ENCODE measurements at places on chromosomes 4 and X.

GRCh38 chr4:100907465-100908454 is 389.9 kb upstream of the EMCN start:
- DNase-seq: no peak

- DNase-seq: no peak
Observed at GRCh38 chr4:2930758-2931511, 32.3 kb downstream of the NOP14 start.

DNA sequence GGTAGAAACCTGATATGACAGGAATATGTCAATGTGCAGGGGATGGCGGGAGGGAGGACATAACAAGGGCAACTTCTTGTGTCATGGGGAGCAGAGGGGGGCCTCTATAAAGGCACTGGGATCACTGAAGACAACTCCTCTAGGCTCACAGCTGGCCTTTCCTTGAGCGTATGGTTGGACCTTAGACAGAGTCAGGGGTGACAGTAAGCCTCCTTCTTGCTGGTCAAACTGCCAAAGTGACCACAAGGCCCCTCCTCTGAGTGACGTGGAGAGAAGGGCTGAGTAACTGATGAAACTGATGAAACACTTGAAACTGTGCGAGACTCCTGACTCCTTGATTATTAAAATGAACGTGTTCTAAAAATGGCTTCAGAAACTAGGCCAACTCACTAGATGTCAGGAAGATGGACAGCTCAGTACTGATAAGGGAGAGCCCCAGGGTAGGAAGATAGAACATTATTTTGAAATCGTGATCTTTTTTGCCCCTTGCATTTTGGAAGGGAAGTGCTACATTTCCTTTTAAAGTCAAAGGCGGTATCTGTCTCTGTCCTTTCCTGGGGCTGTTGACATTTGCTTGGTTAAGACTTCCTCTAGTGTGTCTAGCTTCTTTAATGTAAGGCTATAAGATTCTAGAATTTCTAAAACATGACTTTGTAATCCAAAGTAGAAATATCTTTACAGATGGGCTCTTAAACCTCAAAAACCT is 1.6 kb downstream of the RAB33A start:
- no peak for DNase-seq

DNA sequence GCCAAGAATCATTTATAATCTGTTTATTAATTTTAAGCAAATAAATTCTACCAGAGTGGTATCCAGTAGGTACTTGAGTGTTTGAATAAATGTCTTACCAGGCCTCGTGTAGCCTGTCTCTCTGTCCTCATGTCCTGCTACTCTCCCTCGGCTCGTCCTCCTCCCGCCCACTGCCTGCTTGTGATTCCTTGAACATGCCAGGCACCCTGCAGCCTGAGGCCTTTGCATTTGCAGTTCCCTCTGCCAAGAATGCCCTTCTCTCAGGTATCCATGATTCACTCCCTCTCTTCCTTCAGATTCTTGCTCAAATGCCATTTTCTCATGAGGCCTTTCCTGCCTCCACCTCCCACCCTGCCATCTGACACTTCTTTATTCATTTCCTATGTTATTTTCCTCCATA is 209.7 kb upstream of the PRPS2 start:
- no peak for DNase-seq

DNA sequence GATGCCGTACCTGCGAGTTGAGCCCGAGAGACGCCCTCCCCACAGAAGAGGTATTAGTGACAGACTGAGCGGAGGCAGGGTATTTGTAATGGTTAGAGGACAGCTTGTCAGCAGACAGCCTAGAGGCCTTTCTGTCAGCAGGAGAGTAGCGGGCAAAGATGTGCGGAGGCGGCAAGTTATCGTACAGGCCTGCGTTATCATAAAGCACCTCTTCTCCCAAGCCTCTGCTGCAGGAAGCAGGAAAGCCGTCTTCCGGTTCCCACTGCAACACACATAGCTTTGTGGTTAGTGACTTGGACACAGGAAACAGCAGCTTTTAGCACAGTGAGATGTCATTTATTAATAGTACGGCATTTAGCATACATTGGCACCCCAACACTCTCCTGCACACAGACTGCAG is 158.3 kb downstream of the AFAP1 start:
- DNase-seq: no peak

GRCh38 chrX:130060122-130061069 is 49.9 kb downstream of the ELF4 start:
- DNase-seq: peak; percentile 52

GRCh38 chr4:107835406-107835805 is 10.7 kb downstream of the SGMS2 start:
- no peak for DNase-seq

DNA sequence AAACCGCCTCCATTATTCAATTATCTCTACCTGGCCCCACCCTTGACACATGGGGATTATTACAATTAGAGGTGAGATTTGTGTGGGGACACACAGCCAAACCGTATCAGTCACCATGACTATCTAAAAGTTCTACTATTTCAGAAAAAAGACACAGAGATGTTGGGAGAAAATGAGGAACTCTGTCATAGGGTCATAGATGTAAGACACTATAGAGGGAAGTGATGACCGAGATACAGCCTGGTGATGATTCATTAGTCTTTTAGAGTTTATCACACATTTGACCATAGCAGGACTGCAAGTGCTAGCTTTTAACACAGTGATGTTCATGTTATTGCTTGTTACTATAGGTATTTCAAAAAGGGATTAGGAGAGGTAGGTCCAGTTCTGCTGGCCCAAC is 357.0 kb upstream of the AADAT start:
- no peak for DNase-seq

GRCh38 chr4:121642292-121642691 is 54.5 kb downstream of the ANXA5 start:
- no peak for DNase-seq

GRCh38 chrX:24513416-24513815 is 48.3 kb downstream of the PDK3 start:
- DNase-seq: no peak

DNA sequence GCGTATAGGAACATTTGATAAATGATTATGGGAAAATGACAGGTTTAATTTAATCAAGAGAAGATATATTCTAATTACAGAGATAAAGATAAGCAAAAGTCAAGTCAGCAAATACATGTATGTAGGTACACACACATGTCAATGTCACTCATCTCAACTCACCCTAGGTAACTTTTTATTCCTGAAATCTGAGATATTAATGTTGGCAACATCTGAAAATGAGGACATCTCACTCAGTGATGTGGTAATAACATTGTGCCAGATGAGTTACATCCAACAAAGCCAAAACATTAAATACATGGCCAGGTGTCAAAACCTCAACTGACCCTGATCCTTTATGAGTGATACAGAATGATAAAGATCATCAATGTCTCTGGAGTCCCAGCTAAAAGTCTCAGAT is 363.3 kb upstream of the F9 start:
- DNase-seq: no peak

DNA sequence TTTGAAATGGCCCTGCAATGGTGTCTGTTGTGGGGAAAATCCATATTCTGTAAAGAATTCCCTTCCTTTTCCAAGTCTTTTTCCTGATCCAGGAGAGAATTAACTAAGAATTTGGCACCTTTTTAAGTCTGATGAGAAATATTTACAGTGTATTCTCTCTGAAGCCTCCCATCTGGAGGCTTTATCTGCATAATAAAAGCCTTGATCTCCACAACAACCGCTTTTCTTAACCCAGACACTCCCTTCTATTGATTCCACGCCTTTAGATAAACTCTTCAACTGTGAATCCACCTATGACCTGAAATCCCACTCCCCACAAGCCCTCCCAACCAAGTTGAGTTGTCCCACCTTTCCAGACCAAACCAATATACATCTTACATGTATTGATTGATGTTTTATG is 43.1 kb upstream of the TMPRSS11E start:
- DNase-seq: no peak

DNA sequence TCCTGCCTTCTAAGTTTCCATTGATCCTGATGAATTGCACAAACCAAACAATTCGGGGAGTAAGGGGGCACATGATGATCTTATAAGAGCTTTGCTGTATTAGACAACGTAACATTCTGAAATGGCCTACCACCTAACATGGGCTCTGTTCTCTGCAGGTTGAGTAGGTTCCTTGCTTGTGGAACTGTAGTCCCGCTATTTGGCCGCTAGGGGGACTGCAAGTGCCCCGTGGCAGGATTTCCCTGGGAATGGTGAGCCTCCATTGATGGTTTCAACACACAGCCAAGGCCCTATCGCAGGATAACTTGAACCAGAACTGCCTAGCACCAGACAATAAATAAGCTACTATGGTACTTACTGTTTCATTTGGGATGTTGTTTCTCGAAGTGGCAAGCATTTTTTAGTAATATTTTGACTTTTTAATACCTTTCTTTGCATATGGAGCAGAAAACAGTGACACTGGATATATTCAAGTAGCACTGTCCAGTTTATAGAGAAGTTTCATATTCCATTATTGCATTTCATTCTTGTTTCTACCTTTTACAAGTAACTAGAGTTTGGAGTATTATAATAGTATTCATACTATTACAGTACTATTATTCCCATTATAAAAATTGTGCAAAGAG is 11.9 kb downstream of the AR start:
- DNase-seq: no peak

- DNase-seq: no peak
Observed at GRCh38 chr4:26218677-26219605, 101.9 kb upstream of the RBPJ start.

DNA sequence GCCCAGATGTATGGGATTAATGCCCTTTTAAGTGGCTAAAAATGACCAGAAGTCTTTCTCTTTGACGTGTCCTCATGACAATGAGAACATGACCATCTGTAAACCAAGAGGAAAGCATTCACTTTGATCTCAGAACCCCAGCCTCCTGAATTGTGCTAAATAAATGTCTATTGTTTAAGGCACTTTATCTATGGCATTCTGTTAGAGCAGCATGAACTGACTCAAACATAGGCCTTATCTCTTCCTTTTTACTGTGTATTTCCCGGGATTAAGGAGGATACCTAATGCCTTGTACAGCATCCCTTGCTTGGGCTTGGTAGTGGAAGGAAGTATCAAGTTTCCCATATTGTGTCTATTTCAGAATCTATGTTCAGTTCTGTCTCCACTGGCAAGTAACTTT is 47.2 kb upstream of the HS3ST1 start:
- DNase-seq: no peak

DNA sequence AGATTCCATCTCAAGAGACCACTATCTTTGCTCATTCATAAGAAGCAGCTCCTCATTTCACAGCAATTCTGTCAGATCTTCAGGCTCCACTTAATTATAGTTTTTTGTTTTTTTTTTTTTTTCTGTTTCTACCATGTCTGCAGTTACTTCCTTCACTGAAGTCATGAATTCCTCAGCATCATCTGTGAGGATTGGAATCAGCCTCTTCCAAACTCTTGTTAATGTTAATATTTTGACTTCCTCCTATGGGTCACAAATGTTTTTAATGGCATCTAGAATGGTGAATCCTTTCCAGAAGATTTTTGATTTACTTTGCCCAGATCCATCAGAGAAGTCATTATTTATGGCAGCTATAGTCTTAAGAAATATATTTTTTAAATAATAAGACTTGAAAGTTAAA is 53.1 kb downstream of the BMP2K start:
- DNase-seq: no peak

GRCh38 chr4:180164799-180165198 is 2078.4 kb upstream of the TENM3 start:
- DNase-seq: no peak

- DNase-seq: no peak
Observed at GRCh38 chr4:85673540-85673939, 198.6 kb downstream of the ARHGAP24 start.

DNA sequence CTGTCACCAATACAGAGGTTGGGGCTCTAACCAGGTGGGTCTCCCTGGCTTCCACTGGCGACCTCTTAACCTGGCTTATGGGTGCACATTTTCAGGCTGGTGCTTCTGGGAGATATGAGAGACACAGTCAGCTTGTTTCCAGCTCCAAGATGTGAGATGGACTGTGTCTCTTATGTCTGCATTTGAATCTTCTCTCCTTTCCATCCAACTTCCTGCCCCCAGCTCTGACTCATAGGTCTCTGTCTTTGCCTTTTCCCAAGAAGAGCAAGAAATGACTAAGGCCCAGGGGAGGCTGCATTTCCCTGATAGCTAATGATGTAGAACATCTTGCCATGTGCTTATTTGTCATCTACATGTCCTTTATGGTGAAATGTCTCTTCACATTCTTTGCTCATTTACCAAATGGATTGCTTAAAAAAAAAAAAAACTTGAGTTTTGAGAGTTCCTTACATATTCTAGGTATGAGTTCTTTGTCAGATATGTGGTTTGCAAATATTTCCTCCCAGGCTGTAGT is 3.2 kb upstream of the UXT start:
- DNase-seq: no peak

DNA sequence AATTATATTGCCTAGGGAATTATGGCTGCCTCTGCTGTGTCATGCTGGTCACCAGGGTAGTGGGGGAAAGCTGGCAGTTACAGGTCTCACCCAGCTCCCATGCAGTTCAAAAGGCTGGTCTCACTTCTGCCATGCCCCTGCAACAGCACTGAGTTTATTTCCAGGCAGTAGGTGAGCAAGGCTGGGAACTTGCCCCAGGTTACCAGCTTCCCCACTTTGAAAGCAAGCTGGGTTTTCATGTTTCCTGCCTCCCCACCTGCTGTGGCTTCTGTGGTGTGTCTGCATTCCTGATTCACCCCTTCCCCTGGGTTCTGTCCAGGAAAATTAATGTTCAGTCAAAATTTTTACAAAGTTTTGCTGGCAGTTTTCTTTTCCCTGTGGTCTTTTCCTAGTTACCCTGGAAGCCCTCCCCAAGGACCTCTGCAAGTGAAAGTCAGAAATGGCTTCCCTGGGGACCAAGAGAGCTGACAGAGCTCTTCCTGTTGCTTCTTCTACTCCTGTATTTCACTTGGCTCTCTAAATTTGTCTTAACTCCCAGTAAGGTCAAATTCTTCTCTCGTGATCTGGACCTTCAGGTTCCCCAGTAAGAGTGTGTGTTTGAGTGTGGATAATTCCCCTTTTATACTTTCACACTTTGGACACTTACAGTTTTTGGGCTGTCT is 58.5 kb upstream of the AGTR2 start:
- no peak for DNase-seq

- no peak for DNase-seq
Observed at GRCh38 chrX:3712051-3712869, 1.2 kb downstream of the PRKX start.

GRCh38 chr4:147368948-147369347 is 111.9 kb upstream of the EDNRA start:
- no peak for DNase-seq

- no peak for DNase-seq
Observed at GRCh38 chr4:98446499-98447375, 185.6 kb downstream of the RAP1GDS1 start.

DNA sequence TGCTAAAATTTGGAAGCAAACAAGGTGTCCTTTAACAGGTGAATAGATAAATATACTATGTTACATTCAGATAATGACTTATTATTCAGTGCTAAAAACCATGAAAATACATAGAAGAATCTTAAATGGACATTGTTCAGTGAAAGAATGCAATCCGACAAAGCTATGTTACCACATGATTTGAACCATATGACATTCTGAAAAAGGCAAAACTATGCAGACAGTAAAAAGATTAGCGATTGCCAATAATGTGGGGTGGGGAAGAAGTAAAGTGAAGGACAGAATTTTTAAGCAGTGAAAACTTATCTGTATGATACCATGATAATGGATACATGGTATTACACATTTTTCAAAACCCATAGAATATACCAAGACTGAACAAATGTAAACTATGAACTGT is 926.9 kb downstream of the FAT4 start:
- no peak for DNase-seq

- DNase-seq: no peak
Observed at GRCh38 chr4:144591401-144591800, 54.6 kb upstream of the HHIP start.

- no peak for DNase-seq
Observed at GRCh38 chr4:39668887-39669286, 29.0 kb upstream of the UBE2K start.

Data from NCI-H187 (cell line).